ENCODE measurements at places on chromosomes 1 and 21. TPM values are rescaled to one million over a fixed set of nuclear protein-coding genes. Genes with fewer than 3 reads are reported as not detected.

- no peak for DNase-seq
- H3K36me3 ChIP-seq = no peaks in the 10 kb centered on the region
- no peaks in the 10 kb centered on the region for H3K27me3 ChIP-seq
Measured at GRCh38 chr1:242455052-242455361, 69.5 kb downstream of the PLD5 start.

- H3K36me3 ChIP-seq = no peaks in the 10 kb centered on the region
- no peak within 1 kb of the TSS for H3K27ac ChIP-seq
- H3K27me3 ChIP-seq = peaks cover 82% of the 10 kb centered on the region
- no peak within 1 kb of the TSS for H3K4me3 ChIP-seq
- no peaks in the 10 kb centered on the region for H3K4me1 ChIP-seq
Measured at GRCh38 chr1:154567386-154568156, at the start of gene CHRNB2. CHRNB2 (plus strand) TSS chr1:154567778; CDS start chr1:154568045, 267 bp downstream.

GRCh38 chr1:27645071-27645415 is 10.1 kb upstream of the FGR start:
- H3K4me1 ChIP-seq = peaks cover 9% of the 10 kb centered on the region
- H3K27me3 ChIP-seq = no peaks in the 10 kb centered on the region
- H3K27ac ChIP-seq = no peak overlapping the region
- DNase-seq = no peak
- no peak overlapping the region for H3K4me3 ChIP-seq
- H3K36me3 ChIP-seq = no peaks in the 10 kb centered on the region

DNA sequence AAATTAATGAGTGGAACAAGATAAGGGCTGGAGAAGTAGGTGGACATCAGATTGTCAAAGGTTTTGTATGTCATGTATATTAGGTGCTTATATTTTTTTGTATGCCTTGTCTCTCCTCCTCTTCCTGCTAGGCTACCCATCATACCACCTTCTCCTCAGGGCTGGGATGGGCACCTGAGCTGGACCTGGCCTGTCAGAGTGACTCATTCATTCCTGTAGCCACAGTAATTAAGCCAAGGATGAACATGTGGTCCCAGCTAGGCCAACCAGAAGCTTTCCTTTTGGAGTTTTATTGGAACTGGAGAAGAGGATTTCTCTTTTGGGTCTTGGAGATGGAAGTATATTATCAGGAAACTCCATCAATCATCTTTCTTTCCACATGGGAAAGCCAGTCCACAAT is 21.2 kb downstream of the PTGS2 start:
- H3K27ac ChIP-seq = no peak overlapping the region
- no peaks in the 10 kb centered on the region for H3K4me1 ChIP-seq
- no peak overlapping the region for H3K4me3 ChIP-seq
- no peaks in the 10 kb centered on the region for H3K27me3 ChIP-seq
- no peaks in the 10 kb centered on the region for H3K36me3 ChIP-seq
- no peak for DNase-seq

Gene FAM131C
- 0.29 TPM for polyA plus RNA-seq

DNA sequence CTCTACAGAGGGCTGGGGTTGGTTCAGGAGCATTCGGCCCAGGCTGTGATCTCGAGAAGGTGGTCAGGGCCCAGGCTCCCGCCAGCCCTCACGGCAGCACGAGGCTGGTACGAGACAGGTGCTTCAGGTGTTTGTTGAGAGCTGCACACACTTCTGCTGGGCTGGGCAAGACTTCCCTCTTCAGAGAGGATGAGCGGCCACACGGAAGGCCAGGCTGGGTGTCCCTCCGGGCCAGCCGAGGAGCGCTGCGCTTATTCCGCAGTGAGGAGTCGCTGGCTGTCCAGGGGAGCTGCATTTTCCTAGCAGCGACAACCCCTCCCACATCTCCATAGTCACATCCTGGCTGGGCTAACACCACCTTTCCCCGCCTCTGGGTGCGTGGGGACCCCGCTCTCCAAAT is 50.5 kb downstream of the PDE9A start:
- no peaks in the 10 kb centered on the region for H3K36me3 ChIP-seq
- peaks cover 54% of the 10 kb centered on the region for H3K27me3 ChIP-seq
- no peak for DNase-seq
- no peak overlapping the region for H3K27ac ChIP-seq
- no peak overlapping the region for H3K4me3 ChIP-seq

GRCh38 chr1:234479310-234479559 is 256 bp upstream of the TARBP1 start:
- no peak for DNase-seq
- H3K4me3 ChIP-seq = peak overlapping the region; percentile 73
- no peaks in the 10 kb centered on the region for H3K36me3 ChIP-seq
- H3K27me3 ChIP-seq = no peaks in the 10 kb centered on the region
- H3K4me1 ChIP-seq = peaks cover 9% of the 10 kb centered on the region

- H3K4me3 ChIP-seq = no peak overlapping the region
- peaks cover 88% of the 10 kb centered on the region for H3K36me3 ChIP-seq
- H3K27me3 ChIP-seq = no peaks in the 10 kb centered on the region
- DNase-seq = no peak
- H3K4me1 ChIP-seq = peaks cover 32% of the 10 kb centered on the region
Measured at GRCh38 chr1:32773764-32774463, 43.2 kb downstream of the YARS1 start.

DNA sequence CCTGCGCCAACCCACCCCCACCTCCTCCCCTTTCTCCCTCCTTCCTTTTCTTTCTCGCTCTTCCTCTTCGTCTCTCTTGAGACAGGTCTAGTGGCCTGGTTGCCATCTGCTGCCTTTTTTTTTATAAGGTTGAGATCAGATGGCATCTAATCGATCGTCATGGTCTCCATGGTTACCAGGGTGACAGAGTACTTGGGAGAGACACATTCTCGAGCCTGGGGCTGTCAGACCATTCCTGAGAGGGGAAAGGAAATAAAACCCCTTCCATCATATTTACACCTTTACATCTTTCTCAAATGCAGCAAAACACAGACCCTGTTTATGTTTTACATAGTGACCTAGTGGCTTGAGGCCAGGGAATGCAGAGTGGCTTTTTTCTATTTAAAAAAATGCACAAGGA is 53.5 kb upstream of the SLC22A15 start:
- peaks cover 5% of the 10 kb centered on the region for H3K27me3 ChIP-seq
- H3K36me3 ChIP-seq = no peaks in the 10 kb centered on the region
- H3K4me3 ChIP-seq = no peak overlapping the region
- DNase-seq = no peak
- H3K4me1 ChIP-seq = no peaks in the 10 kb centered on the region

Gene HPCAL4
- polyA plus RNA-seq = not detected

Gene NLRP3
- polyA plus RNA-seq = not detected

- no peaks in the 10 kb centered on the region for H3K4me1 ChIP-seq
- DNase-seq = no peak
- no peak overlapping the region for H3K27ac ChIP-seq
- H3K27me3 ChIP-seq = no peaks in the 10 kb centered on the region
- no peaks in the 10 kb centered on the region for H3K36me3 ChIP-seq
Measured at GRCh38 chr1:197465528-197466327, 197.7 kb downstream of the CRB1 start.

- no peak for DNase-seq
- H3K4me1 ChIP-seq = peaks cover 4% of the 10 kb centered on the region
- no peaks in the 10 kb centered on the region for H3K36me3 ChIP-seq
- no peaks in the 10 kb centered on the region for H3K27me3 ChIP-seq
- no peak overlapping the region for H3K27ac ChIP-seq
Measured at GRCh38 chr1:113684153-113684541, 75.1 kb downstream of the PHTF1 start.

Gene HAO2
- polyA plus RNA-seq = not detected

Gene S100A3
- polyA plus RNA-seq = 1.7 TPM

GRCh38 chr1:175744833-175745232 is 1.4 kb upstream of the TNR start:
- no peaks in the 10 kb centered on the region for H3K36me3 ChIP-seq
- no peak overlapping the region for H3K4me3 ChIP-seq
- H3K4me1 ChIP-seq = no peaks in the 10 kb centered on the region
- DNase-seq = no peak

DNA sequence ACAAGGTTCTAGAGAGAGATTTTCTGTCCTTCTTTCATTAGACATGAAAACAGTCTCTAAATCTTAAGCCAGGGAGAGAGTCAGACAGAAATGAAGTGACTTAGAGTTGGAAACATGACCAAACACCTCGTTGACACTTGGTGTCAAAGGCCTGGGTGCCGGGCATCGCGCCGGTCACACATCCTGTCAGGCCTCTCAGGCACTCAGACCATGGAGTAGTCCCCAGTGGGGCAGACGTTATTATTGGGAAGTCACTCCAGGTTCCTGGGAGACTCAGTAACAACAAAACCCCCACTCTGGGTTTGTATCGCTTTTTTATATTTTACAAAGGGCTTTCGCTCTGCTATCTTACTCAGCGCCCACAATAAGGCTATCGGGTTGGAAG is 25.8 kb downstream of the KCNN3 start:
- no peak overlapping the region for H3K27ac ChIP-seq
- no peak for DNase-seq
- peaks cover 33% of the 10 kb centered on the region for H3K27me3 ChIP-seq
- H3K4me1 ChIP-seq = no peaks in the 10 kb centered on the region
- H3K36me3 ChIP-seq = no peaks in the 10 kb centered on the region

DNA sequence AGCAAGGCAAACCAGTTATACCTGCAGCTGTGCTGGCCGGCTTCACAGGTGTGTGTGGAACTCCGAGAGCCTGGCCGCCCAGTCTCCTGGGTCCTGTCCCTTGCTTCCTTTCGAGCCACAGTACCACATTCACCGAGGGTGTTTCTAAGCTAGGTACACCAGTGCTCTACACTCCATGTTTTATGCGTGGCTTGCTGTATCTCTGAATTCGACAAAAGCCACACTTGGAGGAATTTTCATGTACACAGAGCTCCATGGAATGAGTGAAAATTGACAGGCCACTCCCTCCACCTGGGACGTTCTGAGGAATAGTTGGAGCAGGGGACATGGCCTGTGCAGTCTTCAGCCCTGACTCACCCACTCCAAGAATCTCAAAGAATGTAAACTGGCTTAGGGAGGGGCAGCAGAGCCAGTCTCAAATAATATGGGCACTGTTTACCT is 14.0 kb downstream of the ETS2 start:
- no peaks in the 10 kb centered on the region for H3K4me1 ChIP-seq
- no peaks in the 10 kb centered on the region for H3K27me3 ChIP-seq
- peaks cover 94% of the 10 kb centered on the region for H3K36me3 ChIP-seq
- no peak overlapping the region for H3K27ac ChIP-seq
- DNase-seq = no peak
- H3K4me3 ChIP-seq = no peak overlapping the region

- peak; percentile 37 for DNase-seq
- no peak overlapping the region for H3K27ac ChIP-seq
- no peaks in the 10 kb centered on the region for H3K36me3 ChIP-seq
- peaks cover 5% of the 10 kb centered on the region for H3K27me3 ChIP-seq
Measured at GRCh38 chr1:229972600-229973296, 94.3 kb upstream of the GALNT2 start.

DNA sequence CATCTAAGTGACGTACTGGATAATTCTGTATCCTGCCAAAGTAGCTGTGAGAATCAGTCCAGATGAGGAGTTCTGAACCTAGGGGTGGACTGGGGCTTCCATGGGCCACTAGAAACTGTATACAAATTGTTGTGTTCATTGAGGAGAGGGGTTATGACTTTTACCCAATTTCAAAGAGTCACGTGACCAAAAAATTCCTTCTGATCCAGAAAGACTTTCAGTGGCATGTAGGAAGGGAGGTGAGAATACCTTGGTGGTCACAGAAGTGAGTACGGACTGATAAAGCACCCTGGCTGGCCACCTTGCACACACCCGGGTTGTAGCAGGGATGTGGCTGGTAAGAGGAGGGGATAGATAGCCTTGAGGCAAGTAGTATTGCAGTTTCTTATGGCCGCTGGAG is 60.4 kb downstream of the BCAR3 start:
- H3K36me3 ChIP-seq = no peaks in the 10 kb centered on the region
- H3K4me1 ChIP-seq = no peaks in the 10 kb centered on the region
- H3K27me3 ChIP-seq = no peaks in the 10 kb centered on the region
- H3K4me3 ChIP-seq = no peak overlapping the region
- no peak for DNase-seq

DNA sequence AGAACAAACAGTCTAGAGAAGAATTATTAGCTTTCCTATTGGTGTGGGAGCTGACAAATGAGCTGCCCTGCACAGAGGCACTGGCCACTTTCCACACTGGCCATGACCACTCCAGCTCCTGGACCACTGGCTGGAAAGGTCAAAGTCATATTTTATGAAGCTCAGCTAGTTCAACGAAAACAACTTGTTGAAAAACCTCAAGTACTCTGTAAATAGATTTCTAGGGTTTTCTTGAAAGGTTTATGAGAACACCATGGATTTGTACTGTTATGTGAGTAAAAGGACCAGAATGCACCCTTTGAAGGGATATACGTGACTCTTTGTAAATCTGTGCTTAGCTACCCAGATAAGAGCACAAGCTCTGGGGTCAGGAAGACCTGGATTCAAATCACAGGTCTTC is 54.5 kb upstream of the FGGY start:
- no peak for DNase-seq
- no peaks in the 10 kb centered on the region for H3K27me3 ChIP-seq
- H3K27ac ChIP-seq = no peak overlapping the region
- no peaks in the 10 kb centered on the region for H3K4me1 ChIP-seq

GRCh38 chr1:31010086-31010989 is 55.2 kb downstream of the PUM1 start:
- no peak overlapping the region for H3K4me3 ChIP-seq
- no peak overlapping the region for H3K27ac ChIP-seq
- DNase-seq = no peak
- H3K4me1 ChIP-seq = no peaks in the 10 kb centered on the region
- H3K36me3 ChIP-seq = peaks cover 52% of the 10 kb centered on the region

Gene TRIM17
- not detected for polyA plus RNA-seq

- peaks cover 11% of the 10 kb centered on the region for H3K4me1 ChIP-seq
- peaks cover 5% of the 10 kb centered on the region for H3K27me3 ChIP-seq
- no peak overlapping the region for H3K27ac ChIP-seq
- no peak overlapping the region for H3K4me3 ChIP-seq
- H3K36me3 ChIP-seq = no peaks in the 10 kb centered on the region
Measured at GRCh38 chr1:212916481-212917133, 33.7 kb upstream of the VASH2 start.

Data from K562 (cell line).